Panc1 (cell line): ENCODE measurements at places on chromosomes 5 and 9.

DNA sequence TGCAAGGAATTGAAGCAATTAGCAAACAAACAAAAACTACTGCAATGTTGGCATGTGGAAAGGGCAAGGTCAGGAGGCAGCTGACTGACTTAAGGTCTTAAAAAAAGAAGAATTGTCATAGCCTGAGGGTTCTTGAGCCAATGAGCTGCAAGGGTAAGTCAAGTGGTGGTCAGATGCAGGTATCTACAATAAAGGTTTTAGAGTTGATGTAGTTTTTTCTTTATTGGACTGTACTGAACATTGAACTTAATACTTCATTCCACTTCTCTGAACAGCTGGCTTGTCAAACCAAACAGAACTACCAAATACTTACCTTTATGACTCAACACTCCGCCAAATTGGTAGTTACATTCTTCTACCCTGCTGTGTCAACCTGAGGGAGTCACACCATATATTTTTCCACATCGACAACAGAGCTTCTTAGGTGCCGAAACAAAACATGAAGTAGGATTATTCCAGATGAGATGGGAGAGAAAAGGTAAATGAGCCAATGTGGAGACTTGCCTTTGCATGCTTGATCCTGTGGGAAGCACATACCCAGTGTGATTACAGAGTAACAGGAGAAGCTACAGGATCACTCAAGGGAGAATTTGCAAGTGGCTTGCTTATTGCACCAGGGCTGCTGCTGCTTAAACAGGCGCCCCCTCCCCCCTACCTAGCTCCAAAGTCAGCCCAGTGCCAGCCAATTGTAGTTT is 35.3 kb downstream of the EQTN start:
- no peak for DNase-seq

DNA sequence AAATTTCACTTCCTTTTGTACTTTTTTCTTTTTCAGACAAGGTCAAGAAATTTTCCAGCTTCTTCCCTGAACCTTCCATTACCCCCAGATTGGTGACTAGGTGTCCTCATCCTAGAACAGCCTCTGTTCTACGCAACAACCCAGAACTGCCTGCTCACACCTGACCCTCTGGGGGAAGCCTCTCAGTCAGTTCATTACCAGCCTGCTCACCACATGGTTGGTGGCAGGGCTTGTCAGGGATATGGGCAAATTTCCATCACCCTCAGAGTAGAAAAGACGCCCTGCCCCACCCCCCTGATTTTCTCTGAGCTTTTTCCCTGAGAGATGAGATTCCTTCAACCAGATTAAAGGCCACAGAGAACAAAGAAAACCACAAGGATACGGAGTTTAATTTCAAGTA is 5.3 kb upstream of the CFAP95 start:
- no peak for DNase-seq

GRCh38 chr5:179431221-179431824 is 86.1 kb upstream of the ADAMTS2 start:
- no peak for DNase-seq

DNA sequence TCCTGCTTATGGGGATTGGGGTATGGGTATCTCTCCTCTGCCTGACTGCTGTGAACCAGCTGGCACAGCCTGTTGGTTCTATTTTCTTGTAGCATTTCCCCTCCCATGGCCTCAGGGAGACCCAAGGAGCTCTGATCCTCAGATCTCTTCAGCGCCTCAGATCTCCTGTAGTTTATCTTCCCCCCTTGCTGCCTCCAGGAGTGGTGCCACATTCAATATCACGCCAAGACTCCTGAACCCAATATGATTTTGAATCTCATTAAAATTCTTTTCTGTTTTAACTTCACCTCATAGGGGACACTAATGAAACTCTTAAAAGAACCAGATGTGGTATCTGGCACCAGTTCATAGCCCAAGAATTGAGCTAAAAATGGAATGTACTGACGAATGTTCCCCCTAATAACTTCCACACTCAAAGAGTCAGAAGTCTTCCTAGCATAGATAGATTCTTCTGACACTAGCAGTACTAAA is 59.6 kb upstream of the LIFR start:
- DNase-seq = no peak

- no peak for DNase-seq
Observed at GRCh38 chr5:178463321-178464155, 126.7 kb downstream of the COL23A1 start.

DNA sequence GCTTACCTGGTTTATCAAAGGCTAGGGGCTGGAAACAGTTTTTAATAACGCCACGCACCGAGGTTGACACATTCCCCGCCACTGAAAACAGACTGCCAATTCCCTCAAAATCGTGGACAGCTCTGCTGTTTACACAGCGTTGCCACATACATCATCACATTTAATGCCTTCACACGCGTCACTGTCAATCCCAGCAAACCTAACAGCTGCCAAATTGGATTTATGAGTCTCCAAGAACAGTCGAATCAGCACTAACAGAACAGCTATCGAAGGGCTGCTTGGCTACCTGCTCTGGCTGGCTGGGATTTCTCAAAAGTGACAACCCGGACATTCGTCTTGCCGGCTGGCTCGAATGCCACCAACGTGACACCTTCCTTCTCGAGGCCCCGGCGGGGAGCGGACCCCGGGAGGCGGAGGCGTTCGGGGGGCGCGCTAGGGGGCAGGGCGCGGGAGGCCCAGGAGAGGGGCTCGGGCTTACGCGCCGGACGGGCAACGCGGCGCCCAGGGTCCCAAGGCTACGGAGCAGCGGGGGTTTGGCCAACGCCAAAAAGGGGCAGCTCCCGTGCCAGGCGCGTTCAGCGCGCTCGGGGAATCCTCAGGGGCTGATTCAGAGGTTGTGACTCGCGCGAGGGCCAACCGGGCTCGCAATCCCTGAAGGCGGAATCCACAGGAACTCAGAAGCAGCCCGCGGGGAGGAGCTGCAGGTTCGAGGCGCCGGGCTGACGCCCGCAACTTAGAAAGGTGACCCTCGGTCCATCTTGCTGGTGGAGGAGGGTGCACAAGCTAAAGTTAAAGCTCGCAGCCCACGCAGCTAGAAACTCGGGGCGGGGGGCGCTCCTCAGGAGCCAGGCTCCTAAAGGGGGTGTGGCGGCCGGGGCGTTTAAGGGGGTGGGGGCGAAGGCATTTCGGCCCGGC is 1.2 kb downstream of the CDC14B start:
- DNase-seq = no peak

DNA sequence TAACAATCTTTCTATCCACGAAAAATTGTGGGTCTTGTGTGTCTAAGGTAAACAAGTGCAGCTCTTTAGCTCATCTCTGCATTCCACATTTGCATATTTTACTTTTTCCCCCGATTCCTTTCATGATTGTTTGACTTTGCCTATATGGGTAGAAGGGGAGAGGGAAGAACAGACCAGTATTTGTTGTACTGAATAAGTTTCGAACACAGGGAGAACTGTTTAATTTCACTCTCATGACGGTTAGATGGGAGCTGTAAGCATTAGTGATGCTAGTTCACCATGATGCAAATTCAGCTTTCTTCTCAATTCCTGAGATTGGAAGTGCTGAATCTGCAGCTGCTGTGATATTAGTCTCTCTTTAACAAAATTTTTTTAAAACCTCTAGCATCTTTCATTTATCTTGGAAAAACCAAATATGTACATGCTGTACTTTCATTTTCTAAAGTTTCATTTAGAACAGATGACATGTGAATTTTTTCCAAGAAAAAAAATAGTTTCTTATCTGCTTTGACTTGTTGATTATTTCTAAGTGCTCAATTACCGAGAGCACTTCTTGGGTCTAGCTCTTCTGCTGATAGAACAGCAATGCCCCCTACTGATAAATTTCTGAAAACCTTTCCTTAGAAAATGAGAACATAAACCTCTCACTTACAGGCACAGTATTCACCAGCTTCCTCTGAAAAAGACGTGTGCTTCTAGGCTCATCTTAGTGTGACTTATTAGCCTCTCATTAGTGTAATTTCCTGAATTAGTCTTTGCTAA is 149.5 kb downstream of the BAAT start:
- no peak for DNase-seq

GRCh38 chr5:22541037-22541436 is 312.1 kb downstream of the CDH12 start:
- no peak for DNase-seq

GRCh38 chr5:170738840-170739239 is 44.7 kb upstream of the GABRP start:
- DNase-seq = no peak
